ENCODE measurements at places on chromosomes 12 and 14.

DNA sequence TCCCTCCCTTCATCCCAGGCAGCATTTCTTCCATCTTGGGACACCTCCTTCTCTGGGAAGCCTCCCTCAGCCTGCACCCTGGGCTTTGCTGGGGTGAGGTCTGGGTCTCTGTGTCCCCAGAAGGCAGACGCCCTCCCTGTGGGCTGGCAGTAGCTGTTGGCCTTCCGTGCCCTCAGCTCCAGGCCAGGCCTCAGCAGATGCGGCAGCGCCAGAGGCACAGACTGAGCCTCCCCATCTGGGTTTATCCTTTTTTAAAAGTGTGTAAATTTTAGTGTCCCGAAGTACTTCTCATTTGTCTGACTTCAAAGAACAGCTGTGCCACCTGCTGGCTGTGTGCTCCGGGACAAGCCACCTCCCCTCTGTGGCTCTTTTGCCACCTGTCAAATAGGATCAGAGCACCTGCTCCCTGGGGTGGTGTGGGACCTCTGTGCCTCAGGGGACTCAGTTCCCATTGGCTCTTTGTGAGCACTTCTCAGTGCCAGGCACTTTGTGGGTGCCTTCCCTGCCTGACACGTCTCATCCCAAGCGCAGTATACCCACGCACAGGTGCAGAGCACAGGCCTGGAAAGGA is 11.1 kb downstream of the EXOC3L4 start:
- peaks cover 11% of the 10 kb centered on the region for H3K27me3 ChIP-seq
- DNase-seq, result no peak
- peaks cover 22% of the 10 kb centered on the region for H3K4me1 ChIP-seq
- no peak overlapping the region for H3K4me3 ChIP-seq
- H3K27ac ChIP-seq, result no peak overlapping the region
- H3K36me3 ChIP-seq, result no peaks in the 10 kb centered on the region

GRCh38 chr14:79281244-79282152 is 929.8 kb downstream of the DIO2 start:
- no peaks in the 10 kb centered on the region for H3K4me1 ChIP-seq
- no peak overlapping the region for H3K4me3 ChIP-seq
- H3K36me3 ChIP-seq, result peaks cover 2% of the 10 kb centered on the region
- H3K27ac ChIP-seq, result no peak overlapping the region
- peaks cover 6% of the 10 kb centered on the region for H3K27me3 ChIP-seq
- DNase-seq, result no peak

GRCh38 chr14:40697231-40697630 is 909.4 kb upstream of the LRFN5 start:
- H3K4me1 ChIP-seq, result no peaks in the 10 kb centered on the region
- no peak for DNase-seq
- no peaks in the 10 kb centered on the region for H3K36me3 ChIP-seq
- H3K27ac ChIP-seq, result no peak overlapping the region
- no peak overlapping the region for H3K4me3 ChIP-seq

DNA sequence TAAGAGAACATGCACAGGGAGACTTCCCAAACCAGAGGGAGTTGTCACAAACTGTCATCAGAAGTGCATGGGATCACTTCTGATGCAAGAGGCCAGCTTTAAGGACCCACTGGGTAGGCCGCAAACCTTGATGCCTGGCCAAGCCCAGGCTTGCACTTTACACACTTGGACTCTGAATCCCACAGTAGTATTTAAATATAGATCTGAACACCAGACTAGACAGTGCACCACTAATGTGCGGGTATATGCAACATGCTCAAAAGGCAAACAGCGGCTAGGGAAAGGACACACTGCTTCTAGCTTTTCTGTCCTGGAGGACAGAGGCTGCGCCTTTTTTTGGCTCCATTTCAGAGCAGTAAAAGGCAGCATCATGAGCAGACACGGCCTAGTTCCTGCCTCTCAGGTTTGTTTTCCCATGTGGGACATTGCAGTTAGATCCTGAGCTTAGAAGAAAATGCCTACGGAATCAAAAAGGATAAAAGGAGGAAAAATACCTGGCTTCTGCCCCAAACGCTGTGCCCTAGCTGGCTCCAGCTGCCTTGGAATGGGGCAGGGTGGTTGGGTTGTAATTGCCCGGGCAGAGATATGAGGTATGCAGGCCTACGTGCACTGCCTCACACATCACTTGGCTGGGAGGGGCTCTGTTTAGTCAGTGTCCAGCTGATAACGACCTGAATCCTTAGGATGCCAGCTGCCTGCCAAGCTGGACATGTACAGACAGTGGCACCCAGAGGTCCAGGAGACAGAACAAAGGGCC is 84.5 kb upstream of the EGLN3 start:
- H3K36me3 ChIP-seq, result no peaks in the 10 kb centered on the region
- DNase-seq, result no peak
- H3K27ac ChIP-seq, result no peak overlapping the region
- H3K27me3 ChIP-seq, result no peaks in the 10 kb centered on the region
- no peak overlapping the region for H3K4me3 ChIP-seq

- DNase-seq, result no peak
- H3K27ac ChIP-seq, result no peak overlapping the region
- H3K36me3 ChIP-seq, result no peaks in the 10 kb centered on the region
- no peak overlapping the region for H3K4me3 ChIP-seq
- H3K4me1 ChIP-seq, result no peaks in the 10 kb centered on the region
These were observed 234.6 kb upstream of the FLRT2 start for GRCh38 chr14:85295318-85295717.

- no peaks in the 10 kb centered on the region for H3K27me3 ChIP-seq
- no peak overlapping the region for H3K4me3 ChIP-seq
- peak overlapping the region; percentile 76 for H3K27ac ChIP-seq
- no peak for DNase-seq
- H3K4me1 ChIP-seq, result peaks cover 39% of the 10 kb centered on the region
- peaks cover 6% of the 10 kb centered on the region for H3K36me3 ChIP-seq
These were observed 58.7 kb downstream of the ITPK1 start for GRCh38 chr14:93056840-93057585.

DNA sequence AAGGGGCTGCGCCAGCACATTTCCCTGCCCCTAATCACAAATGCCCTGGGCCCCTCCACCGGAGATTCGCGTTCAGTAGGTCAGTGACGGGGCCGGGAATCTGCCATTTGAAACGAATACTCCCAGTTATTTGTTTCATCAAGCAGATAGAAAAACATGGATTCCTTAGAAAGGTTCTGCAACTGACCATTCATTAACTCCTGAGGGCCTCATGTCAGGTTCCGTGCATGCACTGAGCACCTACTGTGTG is 25.6 kb upstream of the UBC start:
- H3K4me1 ChIP-seq, result peaks cover 9% of the 10 kb centered on the region
- no peaks in the 10 kb centered on the region for H3K27me3 ChIP-seq
- DNase-seq, result no peak
- H3K36me3 ChIP-seq, result peaks cover 2% of the 10 kb centered on the region
- H3K27ac ChIP-seq, result no peak overlapping the region

- H3K4me1 ChIP-seq, result peaks cover 13% of the 10 kb centered on the region
- no peaks in the 10 kb centered on the region for H3K27me3 ChIP-seq
- H3K27ac ChIP-seq, result peak overlapping the region; percentile 93
- DNase-seq, result no peak
These were observed 661 bp upstream of the RPS26 start for GRCh38 chr12:56040963-56041551.

- H3K27me3 ChIP-seq, result no peaks in the 10 kb centered on the region
- no peak overlapping the region for H3K27ac ChIP-seq
- no peaks in the 10 kb centered on the region for H3K4me1 ChIP-seq
These were observed 122.9 kb upstream of the TMEM132D start for GRCh38 chr12:130026608-130027176.

DNA sequence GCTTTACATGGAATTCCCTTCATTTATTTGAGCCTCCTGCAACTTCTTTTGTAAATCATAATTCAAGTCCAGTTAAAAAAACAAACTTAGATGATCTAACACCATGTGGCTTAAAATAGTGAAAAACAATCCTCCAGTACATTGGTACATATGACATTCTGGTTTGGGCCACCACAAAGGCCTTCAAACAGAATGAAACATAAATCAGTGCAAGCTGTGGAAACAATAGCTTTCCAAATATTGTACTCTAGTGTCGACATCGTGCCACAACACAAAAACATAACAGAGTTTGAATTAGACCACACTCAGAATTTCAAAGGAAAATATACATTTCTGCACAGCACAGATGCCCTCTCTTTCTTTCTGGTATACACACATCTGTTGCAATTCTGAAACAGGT is 751.3 kb downstream of the SLC6A15 start:
- H3K36me3 ChIP-seq, result no peaks in the 10 kb centered on the region
- no peak overlapping the region for H3K27ac ChIP-seq
- no peak for DNase-seq
- no peaks in the 10 kb centered on the region for H3K4me1 ChIP-seq

DNA sequence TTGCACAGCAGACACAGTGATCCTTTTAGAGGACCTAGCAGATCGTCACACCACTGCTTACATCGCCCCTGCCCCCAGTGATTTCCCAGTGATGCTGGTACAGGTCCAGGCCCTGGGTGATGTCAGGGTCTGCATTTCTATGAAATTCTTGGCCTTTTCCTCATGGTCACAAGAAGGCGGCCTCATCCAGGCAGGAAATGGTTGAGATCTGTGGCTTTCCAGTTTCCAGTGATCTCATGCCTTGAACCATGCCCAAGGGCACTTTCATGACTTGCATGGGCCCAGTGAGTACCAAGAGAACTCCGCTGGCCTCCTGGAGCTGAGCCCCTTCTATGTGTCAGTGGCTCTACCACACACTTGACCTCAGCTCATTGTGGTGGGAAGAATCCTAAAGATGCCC is 41.9 kb upstream of the BDKRB2 start:
- H3K36me3 ChIP-seq, result no peaks in the 10 kb centered on the region
- H3K4me3 ChIP-seq, result no peak overlapping the region
- H3K27me3 ChIP-seq, result peaks cover 8% of the 10 kb centered on the region
- H3K27ac ChIP-seq, result no peak overlapping the region
- DNase-seq, result no peak

DNA sequence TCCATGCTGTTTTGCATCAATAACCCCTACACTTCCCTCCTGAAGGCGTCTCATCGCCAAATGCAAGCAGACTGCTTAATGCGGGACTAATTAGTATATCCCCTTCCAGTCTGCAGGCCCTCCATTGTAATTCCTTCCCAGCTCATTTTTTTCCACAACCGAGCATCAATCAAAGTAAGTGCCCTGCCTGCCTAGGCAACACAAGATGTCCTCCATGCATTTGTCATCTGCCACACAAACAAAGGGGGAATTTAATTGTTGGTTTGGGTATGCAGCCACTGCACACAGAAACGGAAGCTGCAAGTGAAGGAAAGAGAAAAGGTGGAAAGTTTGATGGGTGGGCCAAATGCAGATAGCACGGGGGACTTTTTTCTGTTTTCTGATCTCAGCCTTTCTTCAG is 168.0 kb downstream of the EGLN3 start:
- H3K36me3 ChIP-seq, result no peaks in the 10 kb centered on the region
- no peak overlapping the region for H3K4me3 ChIP-seq
- DNase-seq, result no peak
- H3K4me1 ChIP-seq, result no peaks in the 10 kb centered on the region
- peaks cover 3% of the 10 kb centered on the region for H3K27me3 ChIP-seq

DNA sequence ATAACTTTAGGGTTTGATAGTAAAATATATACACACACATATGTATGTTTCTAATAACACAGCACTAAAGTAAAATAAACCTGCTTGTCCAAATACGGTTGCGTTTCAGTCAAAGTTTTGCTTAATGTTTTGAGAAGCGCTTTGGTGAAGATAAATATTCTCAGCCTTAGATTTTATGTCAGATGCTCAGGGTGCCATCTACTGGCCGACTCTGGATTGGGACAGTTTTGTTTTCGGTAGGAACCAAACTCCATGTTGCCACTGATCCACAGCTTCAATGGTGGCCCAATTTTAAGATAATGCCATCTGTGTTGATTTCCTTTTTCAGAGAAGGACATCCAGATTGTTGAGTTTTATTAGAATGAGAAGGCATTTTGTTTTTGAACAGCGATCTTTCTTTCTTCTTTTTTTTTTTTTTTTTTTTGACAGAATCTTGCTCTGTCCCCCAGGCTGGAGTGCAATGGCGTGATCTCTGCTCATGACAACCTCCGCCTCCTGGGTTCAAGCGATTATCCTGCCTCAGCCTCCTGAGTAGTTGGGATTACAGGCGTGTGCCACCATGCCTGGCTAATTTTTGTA is 43.1 kb downstream of the LLPH start:
- H3K36me3 ChIP-seq, result peaks cover 3% of the 10 kb centered on the region
- no peak overlapping the region for H3K4me3 ChIP-seq
- DNase-seq, result peak; percentile 42
- no peaks in the 10 kb centered on the region for H3K4me1 ChIP-seq
- no peak overlapping the region for H3K27ac ChIP-seq

DNA sequence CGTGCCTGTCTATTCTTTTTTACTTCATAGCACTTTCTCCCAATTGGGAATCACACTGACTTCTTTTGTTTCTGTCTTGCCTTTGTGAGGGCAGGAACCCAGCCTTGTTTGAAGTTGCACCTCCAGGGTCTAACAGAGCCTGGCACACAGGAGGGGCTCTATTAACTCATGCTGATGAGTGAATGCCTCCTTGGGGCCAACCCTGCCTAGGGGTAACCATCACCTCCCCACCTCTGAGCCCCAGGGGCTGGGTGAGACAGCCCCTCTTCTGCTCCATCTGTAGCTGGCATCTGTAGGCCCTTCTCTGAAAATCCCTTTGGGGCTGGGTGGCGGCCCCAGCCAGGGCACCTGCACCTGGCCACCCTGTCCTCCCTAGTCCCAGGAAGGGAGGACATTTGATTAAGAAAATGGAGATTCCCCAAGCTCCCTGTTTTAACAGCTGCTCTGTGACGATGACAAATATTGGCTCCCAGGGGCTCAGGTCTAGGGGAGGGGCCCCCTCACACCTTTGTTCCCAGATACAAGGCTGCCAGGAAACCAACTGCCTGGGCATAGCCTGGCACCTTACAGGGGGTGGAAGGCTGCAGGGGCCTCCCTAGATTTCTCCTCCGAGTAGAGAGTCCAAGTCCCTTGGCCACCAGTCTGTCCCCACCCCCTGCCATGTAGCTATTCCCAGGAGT is 11.8 kb downstream of the TAMALIN start:
- DNase-seq, result peak; percentile 28
- H3K27ac ChIP-seq, result peak overlapping the region; percentile 77
- no peak overlapping the region for H3K4me3 ChIP-seq
- peaks cover 27% of the 10 kb centered on the region for H3K4me1 ChIP-seq
- no peaks in the 10 kb centered on the region for H3K27me3 ChIP-seq
- peaks cover 4% of the 10 kb centered on the region for H3K36me3 ChIP-seq

DNA sequence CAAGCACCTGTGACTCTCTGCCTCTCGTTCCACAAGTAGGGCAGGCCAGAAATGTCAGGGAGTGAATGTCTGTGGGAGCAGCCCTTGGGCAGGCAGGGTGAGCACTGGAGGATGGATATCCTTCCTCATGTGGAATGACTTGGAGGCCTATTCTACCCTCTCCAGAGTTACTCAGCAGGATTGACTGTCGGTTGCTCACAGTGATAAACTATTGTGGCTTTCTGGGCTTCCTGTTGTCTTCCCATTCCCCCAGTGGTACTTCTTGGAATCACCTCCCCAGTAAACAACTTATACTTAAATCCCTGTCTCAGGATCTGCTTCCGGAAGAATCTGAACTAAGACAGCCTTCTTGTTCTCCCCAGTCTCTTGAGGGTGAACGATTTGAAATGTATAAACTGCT is 79.6 kb upstream of the MANSC4 start:
- H3K4me3 ChIP-seq, result no peak overlapping the region
- H3K4me1 ChIP-seq, result no peaks in the 10 kb centered on the region
- no peaks in the 10 kb centered on the region for H3K36me3 ChIP-seq
- peaks cover 5% of the 10 kb centered on the region for H3K27me3 ChIP-seq
- no peak overlapping the region for H3K27ac ChIP-seq
